ENCODE measurements at places on chromosomes 7 and 10.

- no peak for DNase-seq
These were observed 330.3 kb upstream of the NPSR1 start for GRCh38 chr7:34327681-34328080.

- DNase-seq, result no peak
These were observed 150.3 kb upstream of the CHST15 start for GRCh38 chr10:124243702-124244121.

- peak; percentile 96 for DNase-seq
These were observed 98.6 kb downstream of the GRK5 start for GRCh38 chr10:119305860-119306513.

GRCh38 chr7:65974191-65974801, 7.7 kb downstream of the GUSB start:
- no peak for DNase-seq

DNA sequence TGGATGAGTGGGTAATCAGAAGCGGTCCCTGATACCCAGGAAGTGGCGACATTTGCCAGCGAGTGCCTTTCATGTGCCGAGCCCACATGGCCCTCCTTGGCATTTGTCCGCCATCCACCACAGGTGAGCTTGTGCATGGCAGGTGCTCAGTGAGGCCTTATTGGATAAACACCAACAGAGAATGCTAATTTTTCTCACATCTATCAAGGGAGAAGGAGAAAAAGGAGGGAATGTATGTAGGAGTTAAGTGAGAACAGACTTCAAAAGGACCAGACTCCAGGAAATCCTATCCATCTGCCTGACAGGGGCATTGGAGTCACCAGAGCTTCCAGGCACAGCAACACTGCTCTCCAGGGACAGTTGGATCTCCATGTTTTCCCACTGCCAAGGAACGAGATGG, 143.5 kb upstream of the ZMIZ1 start:
- no peak for DNase-seq

DNA sequence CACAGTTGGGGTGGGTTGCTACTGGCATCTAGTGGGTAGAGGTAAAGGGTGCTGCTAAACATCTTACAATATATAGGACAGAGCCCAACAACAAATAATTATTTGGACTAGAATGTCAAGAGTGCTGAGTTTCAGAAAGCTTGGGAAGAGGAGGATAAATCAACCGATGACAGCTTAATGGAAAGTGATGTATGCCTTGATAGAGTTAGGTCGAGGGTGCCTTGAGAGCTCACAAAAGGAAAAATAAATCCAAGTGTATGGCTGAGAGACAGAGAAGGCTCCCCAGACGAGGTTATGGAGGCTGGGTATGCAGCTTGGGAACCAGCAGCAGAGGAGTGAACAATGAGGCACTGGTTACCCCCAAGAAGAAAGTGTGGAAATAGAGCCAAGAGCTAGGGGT, 211.1 kb downstream of the HDAC9 start:
- DNase-seq, result no peak

- no peak for DNase-seq
These were observed 105.5 kb downstream of the HGF start for GRCh38 chr7:81664304-81664703.

GRCh38 chr10:58281092-58281752, 12.3 kb downstream of the CISD1 start:
- no peak for DNase-seq

GRCh38 chr10:100339236-100339635, 7.8 kb upstream of the SCD start:
- DNase-seq, result no peak

GRCh38 chr10:113646336-113647201, 17.3 kb downstream of the NRAP start:
- no peak for DNase-seq

DNA sequence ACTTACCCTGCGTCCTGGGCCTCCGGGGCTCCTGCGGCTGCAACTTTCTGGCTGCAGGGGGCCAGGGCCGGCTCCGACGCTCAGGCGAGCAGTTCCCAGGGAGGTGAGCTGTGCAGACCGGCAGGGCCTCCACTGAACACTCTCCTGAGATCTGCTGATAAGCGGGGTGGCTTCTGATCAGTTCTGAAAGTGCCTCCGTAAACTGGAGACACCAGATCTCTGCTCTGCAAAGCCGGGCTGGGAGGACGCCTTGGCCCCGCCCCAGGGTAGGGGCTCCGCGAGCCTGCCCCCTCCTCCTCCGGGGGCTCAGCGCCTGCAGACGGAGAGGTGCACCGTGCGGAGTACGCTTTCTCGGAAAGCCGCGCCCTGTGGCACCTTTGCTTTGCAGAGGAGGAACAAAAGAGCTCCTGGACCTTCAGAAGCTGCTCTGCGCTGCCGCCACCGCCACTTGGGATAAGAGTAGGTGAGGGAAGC, 141.3 kb upstream of the VKORC1L1 start:
- DNase-seq, result no peak

DNA sequence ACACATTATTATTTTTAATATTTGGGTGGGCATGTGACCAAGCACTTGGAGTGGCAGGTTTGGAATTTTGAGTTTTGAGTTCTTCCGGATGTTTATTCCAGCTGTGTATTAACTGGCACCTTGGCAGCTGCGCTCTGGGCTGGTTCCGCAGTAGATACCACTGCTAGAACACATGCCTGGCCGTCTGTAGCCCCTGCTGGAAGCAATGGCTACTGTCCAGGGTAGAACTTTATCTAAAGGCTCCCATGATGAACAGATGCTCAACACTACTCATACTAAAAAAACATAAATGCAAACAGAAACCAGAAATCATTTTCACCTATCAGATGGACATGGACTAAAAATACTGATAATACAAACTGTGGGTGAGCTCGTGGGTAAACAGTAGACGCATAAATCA, 19.4 kb upstream of the SH3PXD2A start:
- no peak for DNase-seq

DNA sequence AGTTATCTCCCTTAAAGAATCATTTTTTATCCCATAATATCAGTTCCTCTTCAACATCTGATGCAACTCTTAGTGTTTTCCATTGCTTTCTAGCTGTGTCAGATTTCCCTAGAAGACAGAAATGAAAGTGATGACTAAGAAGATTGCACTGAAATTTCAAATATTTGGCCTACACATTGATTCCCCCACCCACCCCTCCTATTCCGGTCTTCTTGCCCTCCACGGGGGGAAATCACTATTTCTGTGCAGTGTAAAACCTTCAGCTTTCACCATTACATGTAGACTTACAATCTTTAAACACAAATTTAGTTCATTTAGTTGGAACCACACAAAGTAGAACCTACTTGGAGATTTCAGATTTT, 63.7 kb upstream of the IL6 start:
- no peak for DNase-seq

DNA sequence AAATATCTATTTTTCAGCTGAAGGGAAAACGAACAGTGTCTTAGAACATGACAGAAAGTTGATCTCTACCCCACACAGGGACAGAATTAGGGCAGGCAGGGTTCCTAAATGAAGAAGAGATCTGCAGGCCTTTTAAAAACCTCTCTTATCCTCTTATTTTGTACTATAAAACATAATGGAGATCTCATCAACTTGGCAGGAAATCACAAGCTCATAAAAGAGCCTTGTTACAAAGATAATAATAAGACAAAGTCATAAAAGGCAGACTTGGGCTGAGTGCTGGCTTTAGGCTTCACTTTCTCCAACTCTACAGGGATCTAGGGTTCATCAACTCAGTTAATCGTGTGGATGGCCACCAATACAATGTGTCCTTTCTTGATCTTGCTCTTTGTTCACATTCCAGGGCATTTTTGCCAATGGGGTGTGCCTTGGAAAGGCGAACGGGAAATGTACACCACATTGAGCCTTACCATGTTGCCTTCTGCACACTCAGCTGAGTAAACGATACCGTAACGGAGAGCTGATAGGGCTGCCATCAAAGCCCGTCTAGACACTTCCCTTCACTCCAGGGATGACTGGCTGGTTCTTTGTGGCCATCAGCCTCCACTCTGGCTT, 7.1 kb upstream of the TEX36 start:
- no peak for DNase-seq

DNA sequence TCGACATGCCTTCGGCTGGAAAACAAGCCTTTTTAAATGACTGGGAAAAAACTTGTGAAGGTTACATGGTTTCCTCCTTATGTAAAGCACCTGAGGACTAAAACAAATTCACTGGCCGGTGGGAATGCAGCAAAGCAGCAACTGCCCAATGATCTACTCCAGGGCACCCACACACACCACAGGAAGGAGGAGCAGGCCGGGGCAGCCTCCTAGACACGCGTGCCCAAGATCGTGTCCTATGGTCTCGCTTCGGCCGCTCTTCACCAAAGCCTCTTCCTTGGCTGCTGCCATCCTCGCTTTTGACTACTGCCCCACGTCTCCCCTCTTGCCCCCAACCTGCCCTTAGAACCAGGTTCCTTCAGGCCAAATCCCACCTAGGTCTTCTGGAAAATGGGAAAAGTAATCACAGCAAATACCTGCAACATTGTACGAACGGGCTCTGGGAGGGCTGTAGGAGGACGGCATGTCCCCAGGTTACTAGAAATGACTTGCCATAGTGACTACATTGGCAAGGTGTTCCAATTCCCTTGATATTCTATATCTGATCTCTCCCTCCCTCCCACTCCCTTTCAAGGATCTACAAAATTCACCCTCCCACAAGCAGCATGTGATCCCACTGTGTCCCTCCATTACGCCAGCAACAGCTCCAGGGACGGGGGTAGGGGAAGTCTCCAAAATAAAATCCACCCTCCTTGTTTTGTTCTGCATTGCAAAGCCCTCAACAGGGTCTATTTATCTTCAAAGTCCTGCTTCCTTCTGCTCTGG, 84.9 kb downstream of the RNF216 start:
- no peak for DNase-seq

- no peak for DNase-seq
These were observed 18.6 kb downstream of the NUDCD3 start for GRCh38 chr7:44471850-44472249.

GRCh38 chr7:77759294-77759889, 38.8 kb downstream of the TMEM60 start:
- no peak for DNase-seq

All from AG04449 (cell line).